ENCODE measurements at places on chromosomes 16 and 17.

DNA sequence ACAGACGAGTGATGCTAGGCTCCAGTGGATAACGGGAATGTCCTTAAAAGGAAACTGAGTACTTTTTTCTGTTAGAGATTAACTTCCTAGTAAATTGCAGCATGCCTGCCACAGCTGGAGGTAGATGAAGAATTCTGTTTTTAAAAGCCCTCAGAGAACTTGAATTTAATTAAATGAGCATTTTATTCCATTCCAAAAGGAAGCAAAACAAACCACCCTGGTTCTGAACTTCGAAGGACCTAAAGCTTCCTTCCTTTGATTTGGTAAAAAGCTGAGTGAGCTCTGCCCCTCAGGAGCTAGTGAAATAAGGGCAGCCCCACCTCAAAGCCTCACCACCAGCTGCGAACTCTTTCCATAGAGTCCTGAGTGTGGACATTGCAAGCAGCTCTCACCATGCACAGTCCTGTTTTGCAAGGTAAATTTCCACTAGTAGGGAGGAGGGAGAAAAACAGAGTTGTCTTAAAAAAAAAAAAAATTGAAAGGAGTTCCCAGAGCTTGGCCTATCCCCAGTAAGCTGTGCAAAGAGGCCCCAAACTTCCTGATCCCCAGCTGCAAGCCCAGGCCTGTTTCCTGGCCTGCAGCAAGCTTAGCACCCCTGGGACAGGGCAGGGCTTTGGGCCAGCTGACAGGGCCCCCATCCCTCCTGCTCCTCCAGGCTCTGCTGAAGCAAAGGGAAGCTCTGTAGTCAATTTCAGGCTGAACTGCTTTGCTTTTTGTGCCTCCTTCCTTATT lies 11.2 kb downstream of the CHD9NB start:
- no peaks in the 10 kb centered on the region for H3K27me3 ChIP-seq
- DNase-seq = no peak
- peaks cover 24% of the 10 kb centered on the region for H3K4me1 ChIP-seq
- no peaks in the 10 kb centered on the region for H3K36me3 ChIP-seq
- no peak overlapping the region for H3K4me3 ChIP-seq

DNA sequence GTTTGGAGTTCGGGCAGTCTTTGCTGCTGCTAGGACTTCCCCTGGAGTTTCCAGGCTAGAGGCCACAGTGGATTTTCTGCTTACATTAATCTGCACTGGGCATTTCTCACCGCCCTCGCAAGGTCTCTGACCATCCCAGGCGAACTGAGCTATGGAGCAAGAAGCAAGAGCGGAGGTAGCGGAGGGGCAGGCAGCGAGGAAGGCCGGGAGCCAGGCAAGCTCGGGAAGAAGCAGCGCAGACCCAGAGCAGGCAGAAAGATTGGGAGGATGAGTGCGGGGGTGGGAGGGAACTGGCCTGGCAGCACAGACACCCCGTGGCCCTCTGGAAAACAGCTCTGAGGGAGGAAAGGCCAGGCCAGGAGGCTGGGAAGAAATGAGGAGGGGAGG lies 3.8 kb downstream of the COTL1 start:
- peak overlapping the region; percentile 7 for H3K27ac ChIP-seq
- DNase-seq = no peak
- no peaks in the 10 kb centered on the region for H3K27me3 ChIP-seq
- H3K4me1 ChIP-seq = peaks cover 30% of the 10 kb centered on the region
- peaks cover 19% of the 10 kb centered on the region for H3K36me3 ChIP-seq
- H3K4me3 ChIP-seq = no peak overlapping the region

- H3K4me3 ChIP-seq = peak overlapping the region; percentile 58
- H3K27ac ChIP-seq = no peak overlapping the region
- peaks cover 2% of the 10 kb centered on the region for H3K4me1 ChIP-seq
Observed at GRCh38 chr16:86857807-86858206, 279.5 kb downstream of the FOXL1 start.

DNA sequence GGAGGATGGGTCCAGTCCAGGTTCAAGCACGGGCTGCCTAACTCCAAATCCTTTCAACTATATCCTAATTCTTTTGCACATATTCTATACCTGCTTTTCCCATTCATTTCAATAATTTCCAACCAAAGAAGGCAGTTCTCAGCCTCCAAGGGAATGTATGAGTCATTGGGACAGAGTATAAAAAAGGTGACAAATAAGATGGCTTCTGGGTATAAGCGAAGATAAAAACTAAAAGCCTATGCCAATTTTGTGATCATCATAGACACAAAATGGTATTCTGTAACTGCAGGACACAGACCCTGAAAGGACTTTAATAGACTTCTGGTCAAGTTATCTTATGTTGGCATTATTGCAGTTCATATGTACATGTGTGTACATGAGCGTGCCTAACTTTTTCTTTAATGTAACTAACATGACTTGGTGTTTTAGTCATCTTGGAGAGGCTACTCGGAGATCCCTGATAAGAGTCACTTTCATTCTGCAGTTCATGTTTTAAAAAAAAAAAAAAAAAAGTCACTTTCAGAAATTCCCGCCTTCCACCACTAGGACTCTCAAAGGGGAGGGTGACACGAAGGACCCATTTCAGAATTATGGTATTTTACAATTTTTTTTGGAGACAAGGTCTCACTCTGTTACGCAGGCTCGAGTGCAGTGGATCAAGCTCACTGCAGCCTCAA lies 17.3 kb downstream of the COG1 start:
- DNase-seq = no peak
- H3K4me3 ChIP-seq = no peak overlapping the region
- H3K27me3 ChIP-seq = no peaks in the 10 kb centered on the region

DNA sequence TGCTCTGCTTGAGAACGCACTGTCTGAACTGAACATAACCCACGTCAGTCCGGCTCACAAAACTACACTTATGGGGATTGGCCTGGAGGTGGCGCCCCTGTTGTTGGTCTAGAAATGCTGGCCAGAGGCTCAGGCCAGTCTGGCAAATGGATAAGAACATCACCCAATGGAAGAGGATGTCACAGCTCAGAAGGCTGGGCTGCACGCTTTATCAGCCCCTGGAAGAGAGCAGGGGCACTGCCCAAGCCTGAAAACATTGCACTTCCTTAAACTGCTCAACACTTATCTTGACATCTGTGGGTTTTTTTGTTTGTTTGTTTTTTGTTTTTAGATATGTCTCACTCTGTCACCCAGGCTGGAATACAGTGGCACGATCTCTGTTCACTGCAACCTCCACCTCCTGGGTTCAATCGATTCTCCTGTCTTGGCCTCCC lies 24.8 kb upstream of the BPTF start:
- no peaks in the 10 kb centered on the region for H3K36me3 ChIP-seq
- H3K27ac ChIP-seq = no peak overlapping the region
- H3K4me3 ChIP-seq = no peak overlapping the region
- no peaks in the 10 kb centered on the region for H3K27me3 ChIP-seq
- DNase-seq = peak; percentile 50

- H3K4me1 ChIP-seq = peaks cover 13% of the 10 kb centered on the region
- H3K27ac ChIP-seq = peak overlapping the region; percentile 83
- DNase-seq = peak; percentile 43
- H3K27me3 ChIP-seq = no peaks in the 10 kb centered on the region
Observed at GRCh38 chr17:38750312-38751121, 2.0 kb upstream of the PSMB3 start.

GRCh38 chr16:65124596-65124995 lies 2.7 kb upstream of the CDH11 start:
- no peak overlapping the region for H3K27ac ChIP-seq
- H3K4me1 ChIP-seq = peaks cover 7% of the 10 kb centered on the region
- no peaks in the 10 kb centered on the region for H3K36me3 ChIP-seq
- DNase-seq = no peak
- no peaks in the 10 kb centered on the region for H3K27me3 ChIP-seq
- H3K4me3 ChIP-seq = no peak overlapping the region

GRCh38 chr16:53768593-53768992 lies 64.6 kb downstream of the FTO start:
- H3K4me1 ChIP-seq = peaks cover 3% of the 10 kb centered on the region
- no peaks in the 10 kb centered on the region for H3K27me3 ChIP-seq
- no peak overlapping the region for H3K4me3 ChIP-seq

DNA sequence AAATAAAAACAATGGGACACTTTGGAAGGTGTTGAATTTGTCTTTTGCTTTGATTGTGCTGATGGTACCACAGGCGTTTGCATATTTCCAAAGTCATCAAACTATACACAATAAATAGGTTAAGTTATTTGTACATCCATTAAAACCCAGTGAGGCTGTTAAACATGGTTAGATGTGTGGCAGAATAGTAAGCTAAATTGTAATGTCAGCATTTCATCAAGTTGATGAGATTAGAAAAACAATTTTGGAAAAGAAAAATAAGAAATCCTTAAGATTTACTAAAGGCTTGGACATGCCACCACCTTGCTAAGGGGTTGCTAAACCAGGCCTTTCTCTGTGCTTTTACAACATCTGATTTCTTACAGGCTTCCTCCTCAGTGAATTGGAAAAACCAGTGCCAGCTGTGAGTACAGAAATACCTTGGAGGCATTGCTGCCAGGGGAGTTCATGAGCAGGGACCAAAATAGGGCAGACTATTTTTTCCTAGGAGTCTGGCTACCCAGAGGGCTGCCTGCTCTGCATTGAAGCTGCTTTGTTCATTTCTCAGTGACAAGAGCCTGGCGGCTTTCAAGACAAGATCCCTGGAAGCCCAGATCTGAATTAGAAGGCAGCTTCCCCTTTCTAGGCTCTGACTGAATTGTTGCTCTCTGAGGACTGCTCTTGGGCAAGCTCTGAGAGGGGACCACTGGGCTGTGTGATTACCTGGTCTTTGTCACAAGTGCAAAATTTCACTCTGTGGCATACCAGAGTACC lies 43.4 kb upstream of the CA10 start:
- DNase-seq = peak; percentile 11
- H3K4me1 ChIP-seq = no peaks in the 10 kb centered on the region
- no peaks in the 10 kb centered on the region for H3K36me3 ChIP-seq
- no peak overlapping the region for H3K4me3 ChIP-seq
- H3K27me3 ChIP-seq = no peaks in the 10 kb centered on the region

- no peak overlapping the region for H3K27ac ChIP-seq
- peaks cover 29% of the 10 kb centered on the region for H3K27me3 ChIP-seq
- no peaks in the 10 kb centered on the region for H3K36me3 ChIP-seq
- H3K4me3 ChIP-seq = no peak overlapping the region
- H3K4me1 ChIP-seq = peaks cover 2% of the 10 kb centered on the region
- no peak for DNase-seq
Observed at GRCh38 chr17:58283674-58284612, 3.2 kb upstream of the MPO start.

GRCh38 chr17:59611503-59611902 lies 8.2 kb upstream of the CLTC start:
- H3K4me1 ChIP-seq = no peaks in the 10 kb centered on the region
- DNase-seq = no peak
- no peak overlapping the region for H3K4me3 ChIP-seq
- no peak overlapping the region for H3K27ac ChIP-seq
- peaks cover 56% of the 10 kb centered on the region for H3K36me3 ChIP-seq
- no peaks in the 10 kb centered on the region for H3K27me3 ChIP-seq

DNA sequence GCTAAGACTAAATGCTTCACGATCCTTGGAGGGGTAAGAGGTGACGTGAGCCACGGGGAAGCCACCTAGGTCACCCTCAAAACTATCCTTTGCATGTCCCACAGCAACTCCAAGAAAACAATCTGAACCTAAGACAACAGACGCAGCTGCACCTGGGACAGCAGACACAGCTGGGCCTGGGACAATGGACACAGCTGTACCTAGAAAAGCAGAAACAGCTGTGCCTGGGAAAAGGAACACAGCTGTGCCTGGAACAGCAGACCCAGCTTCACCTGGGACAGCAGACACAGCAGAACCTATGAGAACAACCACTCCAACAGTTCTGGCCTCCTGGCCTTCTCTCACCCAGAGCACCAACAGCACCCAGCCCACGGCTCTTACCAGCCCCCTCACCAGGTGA lies 11.7 kb upstream of the CD300LD start:
- DNase-seq = no peak
- no peak overlapping the region for H3K4me3 ChIP-seq
- no peaks in the 10 kb centered on the region for H3K4me1 ChIP-seq
- H3K36me3 ChIP-seq = no peaks in the 10 kb centered on the region

DNA sequence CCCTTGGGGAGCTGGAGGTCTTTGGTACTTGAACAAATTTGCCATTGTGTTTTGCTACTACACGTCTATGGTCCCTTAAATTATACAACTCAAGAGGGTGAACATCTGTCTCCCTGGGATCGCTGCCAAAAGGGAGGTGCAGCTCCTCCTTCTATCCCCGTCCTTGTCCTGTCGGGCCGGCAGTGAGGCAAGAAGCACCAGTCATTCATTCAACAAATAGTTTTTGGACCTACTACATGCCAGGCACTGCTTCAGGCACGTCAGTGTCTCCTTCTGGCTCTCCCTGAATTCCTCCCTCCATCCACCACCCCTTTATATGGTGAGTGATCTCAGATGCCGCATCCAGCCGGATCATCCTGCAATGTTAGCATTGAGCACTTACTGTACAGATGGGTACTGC lies 2.2 kb upstream of the RPL38 start:
- H3K4me3 ChIP-seq = no peak overlapping the region
- no peak overlapping the region for H3K27ac ChIP-seq
- peaks cover 23% of the 10 kb centered on the region for H3K36me3 ChIP-seq
- no peaks in the 10 kb centered on the region for H3K27me3 ChIP-seq
- no peak for DNase-seq

DNA sequence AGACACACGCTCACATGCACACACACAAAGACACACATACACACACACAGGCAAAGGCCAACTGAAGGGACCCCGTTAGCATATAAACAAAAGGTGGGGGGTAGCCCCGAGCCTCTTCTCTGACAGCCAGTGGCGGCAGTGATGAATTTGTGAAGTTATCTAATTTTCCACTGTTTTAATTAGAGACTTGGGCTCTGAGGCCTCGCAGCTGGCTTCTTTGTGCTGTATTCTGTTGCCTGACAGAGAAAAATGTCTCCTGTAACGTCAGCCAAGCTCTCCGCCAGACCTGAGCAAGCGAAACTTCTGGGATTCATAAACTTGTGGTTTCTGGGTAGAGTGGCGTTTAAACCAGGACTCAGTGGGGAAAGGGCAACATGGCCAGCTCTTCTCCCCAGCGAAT lies 113.9 kb upstream of the FOXF1 start:
- peaks cover 8% of the 10 kb centered on the region for H3K4me1 ChIP-seq
- no peak for DNase-seq
- H3K27ac ChIP-seq = peak overlapping the region; percentile 18
- no peak overlapping the region for H3K4me3 ChIP-seq
- H3K36me3 ChIP-seq = no peaks in the 10 kb centered on the region
- H3K27me3 ChIP-seq = no peaks in the 10 kb centered on the region
